ENCODE measurements at places on chromosomes 11 and 22.

GRCh38 chr11:111569476-111569875, 29.0 kb downstream of the LAYN start:
- no peaks in the 10 kb centered on the region for H3K27me3 ChIP-seq
- H3K36me3 ChIP-seq = no peaks in the 10 kb centered on the region
- H3K4me1 ChIP-seq = no peaks in the 10 kb centered on the region
- no peak overlapping the region for H3K4me3 ChIP-seq
- DNase-seq = no peak

GRCh38 chr22:45731798-45732495, 60.3 kb downstream of the ATXN10 start:
- H3K27ac ChIP-seq = no peak overlapping the region
- H3K4me3 ChIP-seq = no peak overlapping the region
- no peak for DNase-seq
- no peaks in the 10 kb centered on the region for H3K27me3 ChIP-seq
- H3K36me3 ChIP-seq = no peaks in the 10 kb centered on the region

DNA sequence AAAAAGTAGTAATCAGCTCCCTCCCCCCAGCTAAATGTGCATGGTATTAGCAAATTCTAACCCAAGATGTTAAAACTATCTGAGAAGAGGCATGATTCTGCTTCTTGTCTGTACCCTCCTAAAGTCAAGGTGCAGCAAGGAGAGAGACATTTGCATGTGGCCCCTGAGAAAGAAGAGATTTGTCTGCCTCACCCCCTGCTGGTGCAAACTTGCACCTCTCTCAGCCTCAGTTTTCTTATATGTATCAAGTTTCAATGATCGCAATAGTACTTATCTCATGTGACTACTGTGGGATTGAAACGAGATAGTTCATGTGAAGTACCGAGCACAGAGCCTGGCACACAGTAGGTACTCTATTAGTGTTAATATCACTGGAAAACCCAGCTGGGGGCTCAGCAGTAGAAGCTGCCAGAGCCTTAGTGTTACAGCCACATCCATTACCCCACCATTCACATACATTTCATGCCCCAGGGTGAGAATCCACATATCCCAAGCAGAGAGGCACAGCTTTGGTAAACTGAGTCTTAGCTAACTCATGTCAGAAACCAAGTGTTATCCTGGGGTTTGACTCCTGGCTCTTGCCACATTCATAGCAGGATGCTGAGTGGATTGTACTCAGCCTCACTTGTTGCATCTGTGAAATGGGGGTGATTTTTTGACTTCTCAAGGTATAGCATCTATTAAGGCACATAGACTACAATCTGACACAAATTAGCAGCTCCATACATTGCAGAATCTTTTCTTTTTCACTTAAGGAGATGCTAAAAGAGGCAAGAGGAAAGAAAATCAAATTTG, 24.9 kb downstream of the CD44 start:
- H3K4me3 ChIP-seq = no peak overlapping the region
- no peaks in the 10 kb centered on the region for H3K36me3 ChIP-seq
- no peak for DNase-seq
- H3K4me1 ChIP-seq = peaks cover 13% of the 10 kb centered on the region
- no peak overlapping the region for H3K27ac ChIP-seq

DNA sequence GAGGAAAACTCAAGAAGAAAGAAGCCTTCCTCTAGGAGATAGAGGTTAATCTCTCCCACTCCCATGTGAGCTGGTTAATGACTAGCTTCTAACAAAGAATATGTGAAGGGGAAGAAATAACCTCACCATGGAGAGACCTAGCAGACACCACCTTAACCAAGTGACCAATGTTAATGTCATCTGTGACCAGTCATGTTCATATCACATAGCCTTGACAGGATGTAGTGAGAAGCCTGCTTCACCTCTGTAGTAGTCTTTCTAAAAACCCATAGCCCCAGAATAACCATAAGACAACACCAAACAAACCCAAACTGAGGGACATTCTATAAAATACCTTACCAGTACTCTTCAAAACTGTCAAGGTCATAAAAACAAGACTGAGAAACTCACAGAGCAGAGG, 21.5 kb upstream of the POU2AF1 start:
- no peaks in the 10 kb centered on the region for H3K36me3 ChIP-seq
- H3K27ac ChIP-seq = no peak overlapping the region
- no peak overlapping the region for H3K4me3 ChIP-seq
- no peaks in the 10 kb centered on the region for H3K27me3 ChIP-seq
- no peak for DNase-seq

Data from breast epithelium (tissue), 4 donors.